ENCODE measurements at places on chromosomes 3 and 15.

DNA sequence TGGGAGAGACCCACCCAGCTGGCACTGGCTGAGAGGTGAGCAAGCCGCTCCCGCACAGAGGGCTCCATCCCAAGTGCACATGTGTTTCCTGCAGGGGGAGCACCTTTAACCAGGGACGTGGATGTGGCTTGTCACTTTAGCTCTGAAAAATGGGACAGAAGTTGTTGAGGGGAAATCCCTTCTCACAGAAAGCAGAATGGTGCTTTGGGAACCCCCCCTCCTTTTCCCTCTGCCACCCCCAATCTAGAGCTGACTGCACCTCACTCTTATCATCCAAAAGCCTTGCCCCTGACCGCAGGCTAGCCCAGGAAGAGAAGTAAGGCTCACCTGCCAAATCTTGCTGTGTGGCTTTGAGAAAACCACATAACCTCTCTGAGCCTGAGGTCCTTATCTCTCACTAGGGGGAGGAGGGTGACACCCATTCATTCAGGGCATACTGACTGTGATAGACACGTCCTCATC is 77.9 kb downstream of the RPN1 start:
- DNase-seq: no peak

DNA sequence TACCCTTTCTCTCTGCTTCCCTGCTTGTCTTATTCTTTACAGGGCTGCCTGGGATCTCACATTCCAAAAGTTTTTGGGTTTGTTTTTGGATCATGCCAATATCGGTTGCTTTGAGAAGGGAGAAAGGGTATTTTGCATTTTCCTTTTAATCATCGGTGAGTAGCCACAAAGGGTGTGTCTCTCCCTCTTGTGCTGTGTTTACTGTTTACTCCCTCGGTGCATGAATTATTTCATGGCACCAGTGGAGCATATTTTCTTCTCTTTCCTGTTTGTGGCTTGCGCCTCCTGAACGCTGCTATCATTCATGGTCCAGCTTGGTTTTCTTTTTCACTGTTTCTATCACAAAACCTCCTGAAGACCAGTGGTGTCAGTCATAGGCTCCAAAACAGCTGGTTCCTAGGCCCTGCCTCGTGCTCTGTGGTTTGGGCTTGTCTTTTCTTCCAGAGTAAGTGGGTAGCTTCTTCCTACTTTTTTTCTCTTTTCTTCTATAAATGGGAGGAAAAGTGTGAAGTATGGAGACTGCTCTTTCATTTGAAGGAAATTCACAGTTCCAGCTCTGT is 54.9 kb downstream of the IGF1R start:
- DNase-seq: no peak

- DNase-seq: no peak
Measured at GRCh38 chr3:56917361-56918110, 115.8 kb upstream of the ARHGEF3 start.

- DNase-seq: no peak
Measured at GRCh38 chr3:157070678-157070999, 89.3 kb downstream of the CCNL1 start.

DNA sequence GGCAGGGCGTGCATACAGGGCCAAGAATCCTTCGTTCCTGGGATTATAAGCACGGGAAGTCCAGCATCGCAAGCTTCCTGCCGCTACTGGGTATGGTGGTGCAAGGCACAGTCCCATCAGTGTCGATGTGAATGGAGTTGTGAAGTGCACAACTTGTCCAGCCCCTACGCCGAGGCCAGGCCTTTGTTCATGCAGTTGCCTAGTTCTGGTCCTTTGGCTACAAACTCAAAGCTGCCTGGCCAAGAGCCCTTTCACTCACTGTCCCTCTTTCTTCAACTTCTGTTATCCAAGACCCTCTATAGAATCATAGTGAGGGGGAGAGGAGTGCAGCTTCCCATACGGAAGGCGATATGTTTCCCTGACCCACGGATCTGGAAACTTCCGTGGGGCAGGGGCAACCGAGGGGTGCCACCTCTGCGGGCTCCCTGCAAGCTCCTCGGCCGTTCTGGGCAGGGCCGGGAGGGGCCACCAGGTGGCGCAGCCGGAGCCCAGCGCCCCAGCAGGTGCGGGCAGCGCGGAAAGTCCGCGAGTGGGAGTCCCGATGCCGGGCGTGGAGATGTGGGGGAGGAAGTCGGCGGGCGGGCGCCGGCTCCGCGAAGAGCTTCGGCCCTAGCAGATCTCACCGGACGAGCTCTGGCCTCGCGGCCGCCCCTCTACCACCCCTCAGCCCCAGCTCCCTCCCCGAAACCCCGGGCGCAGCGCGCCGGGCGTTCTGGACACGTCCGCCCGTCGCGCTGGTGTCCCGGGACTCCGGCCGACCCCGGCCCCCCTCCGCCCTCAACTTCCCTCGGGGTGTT is 693 bp downstream of the RASGRP1 start:
- peak; percentile 48 for DNase-seq

GRCh38 chr3:100761211-100761942 is 52.1 kb downstream of the TFG start:
- no peak for DNase-seq

DNA sequence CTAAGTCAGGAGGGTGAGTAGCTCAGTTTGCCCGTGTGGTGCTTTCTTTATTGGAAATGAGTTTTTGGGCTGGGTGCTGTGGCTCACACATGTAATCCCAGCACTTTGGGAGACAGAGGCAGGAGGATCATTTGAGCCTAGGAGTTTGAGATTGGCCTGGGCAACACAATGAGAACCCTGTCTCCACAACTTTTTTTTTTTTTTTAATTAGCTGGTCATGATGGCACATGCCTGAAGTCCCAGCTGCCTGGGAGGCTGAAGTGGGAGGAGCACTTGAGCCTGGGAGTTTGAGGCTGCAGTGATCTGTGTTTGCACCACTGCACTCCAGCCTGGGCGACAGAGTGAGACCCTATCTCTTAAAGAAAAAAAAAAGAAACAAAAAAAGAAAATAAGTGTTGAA is 174.9 kb downstream of the NSMCE3 start:
- no peak for DNase-seq

DNA sequence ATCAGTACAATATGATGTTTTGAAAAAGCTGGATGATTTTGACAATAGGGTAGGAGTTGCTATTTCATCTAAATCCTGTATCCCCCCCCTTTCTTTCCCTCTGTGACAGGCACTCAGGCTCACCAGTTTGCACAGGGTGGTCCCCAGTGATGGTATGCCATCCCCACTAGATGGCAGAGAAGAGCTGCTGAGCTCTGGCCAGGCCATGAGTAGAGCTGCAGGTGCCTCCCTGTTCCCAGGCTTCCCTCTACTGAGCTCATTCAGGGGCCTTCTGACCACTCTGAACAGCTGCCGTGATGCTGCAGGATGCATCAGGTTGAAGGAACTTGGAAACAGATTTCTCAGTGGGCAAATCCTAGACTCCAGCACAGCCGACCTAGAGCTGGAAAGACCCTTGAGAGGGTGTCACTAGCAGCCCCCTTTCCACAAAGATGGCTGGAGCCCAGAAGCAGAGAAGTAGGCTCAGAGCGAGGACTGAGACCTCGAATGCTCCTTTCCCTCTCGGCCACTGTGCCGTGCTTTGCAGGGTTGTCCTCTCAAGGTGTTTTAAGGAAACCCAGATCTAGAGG is 45.1 kb downstream of the EFCAB12 start:
- peak; percentile 64 for DNase-seq

DNA sequence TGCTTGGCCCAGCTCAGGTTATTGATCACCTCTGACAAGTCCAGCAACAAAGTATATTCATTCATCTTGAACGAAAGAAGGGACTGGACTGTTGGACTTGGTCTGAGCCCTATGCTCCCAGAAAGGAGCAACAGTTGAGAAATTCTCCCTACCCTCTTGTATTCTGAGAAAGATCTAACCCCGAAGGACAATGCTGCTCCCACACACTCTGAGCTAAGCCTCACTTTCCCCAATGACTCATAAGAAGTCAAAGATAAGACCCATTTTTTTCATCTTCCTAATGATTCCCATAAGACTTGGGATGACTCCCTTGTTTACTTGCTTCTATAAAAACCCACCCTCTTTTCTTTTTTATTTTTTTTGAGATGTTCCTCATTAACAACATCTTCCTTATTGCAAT is 549.4 kb upstream of the MDFIC2 start:
- DNase-seq: peak; percentile 65

- peak; percentile 60 for DNase-seq
Measured at GRCh38 chr3:106401666-106402490, 533.1 kb upstream of the CBLB start.

DNA sequence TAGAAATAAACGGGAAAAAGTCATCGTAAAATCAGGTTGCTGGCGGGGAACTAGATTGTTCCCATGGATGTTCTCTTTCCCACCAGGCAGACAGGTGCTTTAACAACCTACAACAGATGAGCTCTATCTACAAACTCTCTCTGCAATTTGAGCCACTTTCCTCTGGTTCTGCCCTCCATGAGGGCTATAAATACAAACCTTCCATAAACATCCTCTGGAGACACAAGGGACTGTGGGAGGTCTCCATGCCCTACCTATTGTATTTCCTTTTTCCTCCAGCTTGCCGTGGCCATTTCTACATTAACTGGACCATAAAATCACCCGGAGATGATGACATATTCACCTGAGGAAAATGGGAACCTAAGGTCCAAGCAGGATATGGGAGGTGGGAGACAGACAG is 151.1 kb downstream of the GABRB3 start:
- no peak for DNase-seq

DNA sequence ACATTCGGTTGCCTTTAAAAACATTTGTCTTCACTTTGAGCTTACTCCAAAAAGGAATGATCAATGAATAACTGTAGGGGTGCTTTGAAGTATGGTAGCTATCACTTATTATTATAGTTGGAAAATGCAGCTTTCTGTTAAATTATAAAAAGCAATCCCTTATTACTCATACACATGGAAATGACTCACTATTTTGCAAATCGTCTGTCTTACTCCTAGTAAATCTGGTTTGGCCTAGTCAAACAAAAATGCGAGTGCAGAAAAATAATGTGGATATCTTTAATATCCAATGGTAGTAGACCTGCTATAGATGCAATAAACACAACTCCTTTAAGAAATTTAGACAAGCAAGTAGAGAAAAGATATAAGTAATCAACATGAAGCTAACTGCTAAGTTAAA is 112.5 kb downstream of the ZIC1 start:
- DNase-seq: peak; percentile 76

DNA sequence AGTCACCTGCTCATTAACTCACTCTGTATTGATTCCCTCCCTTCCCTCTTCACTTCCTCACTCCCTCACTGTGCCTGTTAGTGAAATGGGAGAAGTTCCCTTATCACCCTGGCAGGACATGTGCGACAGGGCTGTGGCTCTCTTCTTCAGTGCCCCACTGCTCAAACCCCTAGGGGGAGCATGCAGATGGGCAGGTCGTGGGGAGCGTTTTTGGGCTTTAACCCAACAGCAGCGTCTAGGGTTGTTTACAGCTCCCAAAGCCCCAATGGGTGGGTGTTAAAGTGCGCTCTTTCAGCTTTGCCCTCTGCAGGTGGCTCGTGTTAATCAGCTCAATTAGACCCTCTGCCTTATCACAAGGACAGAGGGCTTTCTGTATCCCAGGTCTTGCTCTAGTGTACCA is 447.8 kb upstream of the PROK2 start:
- DNase-seq: no peak

DNA sequence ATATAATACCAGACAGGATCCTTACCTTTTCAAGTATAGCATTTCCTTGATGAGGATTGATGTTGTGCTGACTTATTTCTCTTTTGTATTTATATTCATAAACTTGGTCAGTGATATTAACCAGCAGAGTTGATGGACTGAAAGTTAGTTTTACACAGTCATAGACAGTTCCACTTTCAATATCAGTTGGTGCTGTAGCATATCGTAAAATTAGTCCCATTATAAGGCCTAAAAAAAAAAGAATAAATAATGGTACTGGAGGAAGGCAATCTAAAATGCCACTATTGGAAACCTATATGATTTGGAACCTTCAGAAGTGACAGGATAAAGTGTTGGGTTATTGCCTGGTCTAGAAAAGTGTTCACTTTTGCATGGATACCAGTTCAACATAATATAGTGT is 16.3 kb downstream of the SLC9A9 start:
- DNase-seq: no peak

DNA sequence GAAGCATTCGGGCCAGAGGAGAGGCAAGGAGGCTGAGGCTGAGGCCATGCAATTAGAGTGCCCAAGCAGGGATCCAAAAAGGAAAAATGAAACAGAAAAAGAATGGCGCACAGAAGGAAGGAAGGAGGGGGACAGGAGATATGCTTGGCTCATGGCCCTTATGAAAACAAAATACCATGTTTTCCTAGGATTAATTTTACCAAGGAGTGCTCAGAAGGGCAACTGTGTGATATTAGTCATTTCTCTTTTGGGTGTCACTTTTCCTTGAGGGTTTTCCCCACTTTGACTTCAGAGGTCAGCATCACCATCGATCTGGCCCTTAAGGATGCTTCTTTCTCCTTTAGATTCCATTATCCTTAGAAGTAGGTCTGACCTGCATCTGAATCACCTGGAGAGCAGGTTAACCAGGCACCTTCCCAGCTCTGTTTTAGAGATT is 1.4 kb downstream of the PARP14 start:
- peak; percentile 20 for DNase-seq

GRCh38 chr3:33663042-33663441 is 55.0 kb downstream of the CLASP2 start:
- DNase-seq: peak; percentile 13

GRCh38 chr15:76866008-76866407 is 39.1 kb downstream of the SCAPER start:
- no peak for DNase-seq

DNA sequence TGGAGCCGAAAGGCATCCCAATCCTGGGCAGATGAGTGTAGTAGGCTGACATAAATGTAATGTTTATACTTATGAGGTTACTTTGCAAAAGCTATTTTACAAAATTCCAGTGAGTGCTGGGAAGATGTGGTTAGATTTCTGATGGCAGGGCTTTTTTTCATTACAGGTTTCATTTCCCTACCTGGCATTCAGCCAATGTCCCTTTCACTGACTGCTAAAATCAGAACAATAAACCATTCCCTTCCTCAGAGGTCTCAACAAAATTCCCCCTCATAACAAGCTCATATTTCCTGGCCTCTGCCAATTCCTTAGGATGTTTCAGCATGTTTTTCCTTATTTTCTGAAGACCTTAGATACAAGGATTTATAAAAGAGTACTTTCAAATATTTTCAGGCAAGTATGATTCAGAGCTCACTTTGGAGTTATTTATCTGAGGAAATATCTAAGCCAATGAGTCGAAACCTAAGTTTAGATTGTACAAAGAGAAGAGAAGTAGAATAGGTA is 40.9 kb upstream of the CCDC80 start:
- DNase-seq: peak; percentile 92

GRCh38 chr3:148315756-148316155 is 381.9 kb upstream of the AGTR1 start:
- DNase-seq: peak; percentile 15

DNA sequence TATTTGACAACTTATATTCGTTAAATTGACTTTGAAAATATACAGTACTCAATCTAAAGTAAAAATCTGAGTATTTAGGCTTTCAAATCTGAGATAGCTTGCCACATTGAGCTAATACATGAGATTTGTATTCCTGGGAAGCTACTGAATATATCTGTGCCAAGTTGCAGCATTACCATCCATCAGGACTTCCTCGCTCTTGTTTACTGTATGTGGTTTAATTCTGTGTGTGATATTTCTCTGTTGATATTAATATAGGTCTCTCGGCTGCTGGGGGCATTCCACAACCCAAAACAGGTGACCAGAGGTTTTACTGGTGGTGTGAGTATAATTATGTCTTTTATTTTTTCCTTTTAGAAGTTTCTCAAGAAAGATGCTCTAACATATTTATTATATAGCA is 5.8 kb downstream of the IDH3A start:
- DNase-seq: no peak

All from fibroblast of skin of back (primary cell).